Stimulated activated CD4-positive, alpha-beta T cell treated with anti-CD3 and anti-CD28 coated beads, Interleukin-4, amount 100 ng/mL, for 24 hours (primary cell): ENCODE measurements at places on chromosomes 12 and 14.

DNA sequence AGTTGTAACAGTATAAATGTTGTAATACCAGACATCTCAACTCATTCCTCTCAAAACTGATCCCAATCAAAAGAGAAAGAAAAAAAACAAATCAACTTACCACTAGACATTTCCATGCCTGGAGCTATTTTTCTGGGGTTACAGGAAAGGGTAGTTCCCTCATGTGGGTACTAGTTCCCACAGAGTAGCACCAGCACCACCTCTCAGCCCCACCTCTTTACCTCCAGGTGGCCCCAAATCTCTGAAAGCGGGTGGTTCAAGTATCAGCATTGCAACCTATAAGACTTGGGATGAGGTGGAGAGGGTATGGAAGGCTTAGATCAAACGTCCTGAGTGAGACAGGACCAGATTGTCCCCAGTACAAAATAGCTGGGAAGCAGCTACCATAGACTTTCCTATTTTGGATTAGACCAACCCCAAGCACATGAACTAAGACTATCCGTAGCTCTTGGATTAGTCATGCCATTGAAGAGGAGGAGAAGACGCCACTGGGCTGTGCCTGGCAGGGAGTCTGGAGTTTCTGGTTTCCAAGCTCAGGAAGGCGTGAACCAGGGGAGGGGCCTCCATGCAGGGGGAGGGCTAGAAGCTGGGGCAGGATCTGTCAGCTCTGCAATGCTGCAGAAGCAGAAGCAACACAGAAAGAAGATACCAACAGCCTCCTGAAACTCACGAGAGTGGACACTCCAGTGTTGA is at the start of gene SLC39A2:
TSS of gene SLC39A2 (plus strand) at position 620 of the 693 bp plus-strand sequence. CDS start 154 bp downstream, outside the sequence.
- no peak for DNase-seq

- DNase-seq = no peak
Observed at GRCh38 chr12:52442600-52443061, 8.5 kb upstream of the KRT75 start.

GRCh38 chr14:51073731-51074130 is 21.2 kb downstream of the TRIM9 start:
- no peak for DNase-seq

- DNase-seq = no peak
Observed at GRCh38 chr12:60803147-60803546, 1207.3 kb downstream of the SLC16A7 start.

DNA sequence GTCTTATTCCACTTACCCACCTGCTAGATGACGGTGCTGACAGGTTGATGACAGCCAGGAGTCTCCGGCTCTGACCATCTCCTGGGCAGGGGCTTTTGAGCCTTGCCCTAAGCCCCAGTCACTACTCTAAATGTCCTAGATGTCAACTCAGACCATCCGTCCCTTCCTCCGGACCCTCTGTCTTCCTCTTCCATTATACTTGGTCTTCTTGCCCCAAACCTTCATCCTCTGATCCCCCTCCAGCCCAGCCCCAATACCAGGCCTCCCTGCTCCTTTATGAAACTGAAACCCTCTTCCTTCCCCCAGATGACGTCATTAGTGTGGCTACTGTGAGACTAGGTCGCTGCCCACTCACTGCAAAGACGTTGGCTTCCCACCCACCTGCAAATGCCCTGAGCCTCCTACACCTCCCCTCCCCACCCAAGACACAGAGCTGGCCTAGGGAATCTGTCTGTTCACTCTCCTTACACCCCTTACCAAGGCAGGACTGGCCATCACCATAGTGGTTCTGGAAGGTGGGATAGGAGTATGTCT is 10.1 kb downstream of the KRT71 start:
- DNase-seq = no peak
